Fibroblast of lung (primary cell): ENCODE measurements at places on chromosomes 5 and 9. TPM values are rescaled to one million over a fixed set of nuclear protein-coding genes. Genes with fewer than 3 reads are reported as not detected.

DNA sequence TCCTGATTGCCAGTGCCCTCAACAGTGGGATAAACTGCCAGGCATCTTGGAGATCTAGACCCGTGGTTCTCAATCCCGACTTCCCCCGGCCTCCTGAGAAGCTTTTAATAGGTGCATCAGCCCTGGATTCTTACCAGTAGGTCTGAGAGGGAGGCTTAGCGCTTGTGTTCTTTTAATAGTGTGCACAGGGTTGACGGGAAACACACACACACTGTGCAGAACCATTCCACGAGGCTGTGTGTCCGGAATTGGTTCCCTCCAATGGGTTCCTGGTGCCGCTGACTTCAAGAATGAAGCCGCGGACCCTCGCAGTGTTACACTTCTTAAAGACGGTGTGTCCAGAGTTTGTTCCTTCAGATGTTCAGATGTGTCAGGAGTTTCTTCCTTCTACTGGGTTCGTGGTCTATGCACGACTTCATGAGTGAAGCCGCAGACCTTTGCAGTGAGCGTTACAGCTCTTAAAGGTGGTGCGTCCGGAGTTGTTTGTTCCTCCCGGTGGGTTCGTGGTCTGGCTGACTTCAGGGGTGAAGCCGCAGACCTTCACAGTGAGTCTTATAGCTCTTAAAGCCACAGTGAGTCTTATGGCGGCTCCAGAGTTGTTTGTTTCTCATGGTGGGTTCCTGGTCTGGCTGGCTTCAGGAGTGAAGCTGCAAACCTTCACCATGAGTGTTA, 46.6 kb upstream of the PRSS3 start:
- H3K4me3 ChIP-seq, result no peak overlapping the region
- peaks cover 3% of the 10 kb centered on the region for H3K27me3 ChIP-seq
- H3K27ac ChIP-seq, result no peak overlapping the region
- no peaks in the 10 kb centered on the region for H3K4me1 ChIP-seq
- no peak for DNase-seq

- H3K36me3 ChIP-seq, result no peaks in the 10 kb centered on the region
- no peaks in the 10 kb centered on the region for H3K4me1 ChIP-seq
- H3K27ac ChIP-seq, result no peak overlapping the region
- DNase-seq, result no peak
- no peak overlapping the region for H3K4me3 ChIP-seq
- no peaks in the 10 kb centered on the region for H3K27me3 ChIP-seq
Observed at GRCh38 chr9:4812858-4813257, 20.1 kb downstream of the RCL1 start.

Gene KCNN2
- total RNA-seq, result 0.50 TPM in 1 of 2 replicates, not detected in the other

Gene PTBP3
- total RNA-seq, result 16.7 and 17.2 TPM in 2 replicates

DNA sequence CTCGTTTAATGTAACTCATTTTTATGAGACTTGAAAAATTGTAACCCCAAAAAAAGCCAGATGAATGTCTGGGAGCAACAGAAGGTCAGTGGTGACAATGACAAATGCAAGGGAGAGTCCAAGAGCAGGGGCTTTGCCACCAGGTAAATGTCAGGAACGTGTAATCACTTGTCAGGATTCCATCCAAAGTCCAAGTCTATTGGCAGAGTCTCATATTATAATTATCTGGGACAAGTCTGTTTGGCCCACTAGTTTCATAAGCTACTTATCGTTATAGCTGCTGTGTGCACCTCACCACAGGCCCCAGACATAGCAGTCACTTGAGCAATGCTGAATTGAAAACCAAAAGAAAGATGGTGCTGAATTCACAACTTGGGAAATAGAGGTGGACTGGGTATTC, 180.8 kb downstream of the DNAH5 start:
- H3K36me3 ChIP-seq, result no peaks in the 10 kb centered on the region
- no peaks in the 10 kb centered on the region for H3K4me1 ChIP-seq

Gene PRRX2
- 4.6 and 11.7 TPM in 2 replicates for total RNA-seq

Gene SLC34A3
- total RNA-seq, result not detected in 2 replicates

DNA sequence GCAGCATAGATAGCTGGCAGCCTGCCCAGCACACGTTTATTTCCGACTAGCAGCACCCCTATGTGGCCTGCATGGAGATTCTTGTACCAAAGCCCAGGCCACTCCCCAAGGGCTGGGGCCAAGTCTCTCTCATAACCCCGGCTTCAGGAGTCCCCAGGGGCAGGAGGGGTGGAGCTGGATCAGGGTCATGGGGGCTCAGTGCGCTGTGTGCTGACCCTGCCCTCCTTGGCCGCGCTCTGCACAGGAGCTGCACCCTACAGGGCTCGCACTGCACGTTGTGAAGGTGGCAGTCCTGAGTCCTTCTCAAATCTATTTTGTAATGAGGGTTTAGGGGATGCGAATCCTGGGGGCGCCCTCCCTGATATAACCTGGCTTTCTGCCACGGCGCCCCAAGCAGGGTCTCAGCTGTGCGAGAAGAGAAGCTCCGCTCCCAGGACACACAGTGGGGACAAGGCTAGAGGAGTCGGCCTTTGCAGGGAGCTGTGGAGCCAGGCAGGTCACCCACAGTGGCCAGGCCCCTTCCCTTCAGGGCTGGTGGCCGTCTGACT, 28.6 kb downstream of the NKD2 start:
- no peak overlapping the region for H3K27ac ChIP-seq
- no peaks in the 10 kb centered on the region for H3K27me3 ChIP-seq
- no peaks in the 10 kb centered on the region for H3K4me1 ChIP-seq
- DNase-seq, result no peak

DNA sequence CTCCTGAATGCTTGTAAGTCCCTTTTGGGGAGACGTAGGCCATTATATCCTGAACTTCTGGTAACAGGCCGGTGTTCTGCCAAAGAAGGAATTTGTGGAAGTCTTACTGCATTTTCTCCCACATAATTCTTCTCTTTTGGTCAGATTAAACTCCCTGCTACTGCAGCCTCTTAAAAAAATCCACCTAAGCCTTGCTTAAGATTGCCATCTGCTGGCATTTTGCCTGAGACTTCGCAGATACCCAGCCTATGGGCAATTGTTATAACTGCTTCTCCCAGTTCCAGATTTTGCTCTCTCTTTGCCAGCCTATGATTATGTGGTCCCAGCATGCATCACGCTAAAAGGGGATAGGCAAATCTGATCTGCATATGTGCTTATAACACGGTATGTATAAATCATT, 391.6 kb upstream of the CHD1 start:
- H3K4me3 ChIP-seq, result no peak overlapping the region
- H3K27me3 ChIP-seq, result no peaks in the 10 kb centered on the region
- no peak for DNase-seq
- no peaks in the 10 kb centered on the region for H3K36me3 ChIP-seq
- H3K27ac ChIP-seq, result no peak overlapping the region

GRCh38 chr5:52523701-52524100, 264.0 kb upstream of the ITGA1 start:
- no peaks in the 10 kb centered on the region for H3K27me3 ChIP-seq
- no peaks in the 10 kb centered on the region for H3K36me3 ChIP-seq
- DNase-seq, result no peak
- H3K4me1 ChIP-seq, result no peaks in the 10 kb centered on the region
- H3K4me3 ChIP-seq, result no peak overlapping the region

DNA sequence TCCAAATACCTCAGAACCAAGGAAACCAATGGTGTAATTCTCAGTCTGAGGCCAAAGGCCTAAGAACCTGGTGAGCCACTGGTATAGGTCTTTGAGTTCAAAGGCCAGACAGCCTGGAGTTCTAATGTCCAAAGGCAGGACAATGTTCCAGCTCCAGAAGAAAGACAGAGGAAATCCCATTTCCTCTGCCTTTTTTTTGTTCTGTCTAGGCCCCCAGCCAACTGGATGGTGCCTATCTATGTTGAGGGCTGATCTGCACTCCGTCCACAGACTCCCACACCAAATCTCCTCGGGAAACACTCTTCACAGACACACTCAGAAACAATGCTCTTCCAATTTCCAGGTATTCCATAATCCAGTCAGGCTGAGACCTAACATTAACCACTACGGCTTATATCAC, 30.1 kb downstream of the FNIP1 start:
- H3K4me1 ChIP-seq, result no peaks in the 10 kb centered on the region
- no peak overlapping the region for H3K4me3 ChIP-seq
- no peaks in the 10 kb centered on the region for H3K27me3 ChIP-seq
- DNase-seq, result no peak

- peak overlapping the region; percentile 6 for H3K27ac ChIP-seq
- peak; percentile 97 for DNase-seq
- H3K27me3 ChIP-seq, result no peaks in the 10 kb centered on the region
- no peak overlapping the region for H3K4me3 ChIP-seq
Observed at GRCh38 chr9:22237497-22238363, 208.9 kb upstream of the DMRTA1 start.

Gene ABO
- total RNA-seq, result not detected in 2 replicates

- H3K4me3 ChIP-seq, result peak overlapping the region; percentile 86
- peak overlapping the region; percentile 69 for H3K27ac ChIP-seq
- H3K36me3 ChIP-seq, result no peaks in the 10 kb centered on the region
- H3K4me1 ChIP-seq, result peaks cover 2% of the 10 kb centered on the region
- peak; percentile 65 for DNase-seq
Observed at GRCh38 chr9:134065612-134066419, 2.0 kb downstream of the BRD3 start.

DNA sequence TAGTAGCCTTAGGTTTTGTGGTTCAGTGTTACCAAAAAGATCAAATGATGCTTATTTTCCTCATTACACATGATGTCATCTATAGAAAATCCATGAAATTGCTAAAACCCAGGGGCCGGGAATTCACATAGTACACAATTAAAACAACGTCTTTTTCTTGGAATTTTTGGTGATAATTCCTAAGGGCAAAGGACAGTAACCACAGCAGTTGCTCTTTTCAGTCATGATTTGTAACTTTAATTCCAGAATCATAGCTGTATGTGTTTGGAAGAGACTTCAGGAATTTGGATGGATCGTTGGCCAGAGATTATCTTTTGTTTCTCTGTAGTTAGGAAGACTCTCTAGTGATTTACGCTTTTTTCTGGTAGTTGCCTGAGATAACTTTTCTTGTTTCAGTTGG, 748.7 kb downstream of the TLE4 start:
- DNase-seq, result peak; percentile 72
- H3K36me3 ChIP-seq, result no peaks in the 10 kb centered on the region
- H3K27me3 ChIP-seq, result no peaks in the 10 kb centered on the region
- no peaks in the 10 kb centered on the region for H3K4me1 ChIP-seq

GRCh38 chr5:169943026-169943425, 37.3 kb downstream of the INSYN2B start:
- no peak overlapping the region for H3K27ac ChIP-seq
- no peaks in the 10 kb centered on the region for H3K27me3 ChIP-seq
- H3K4me1 ChIP-seq, result peaks cover 8% of the 10 kb centered on the region
- H3K4me3 ChIP-seq, result no peak overlapping the region
- DNase-seq, result peak; percentile 34

- no peaks in the 10 kb centered on the region for H3K27me3 ChIP-seq
- H3K36me3 ChIP-seq, result no peaks in the 10 kb centered on the region
- H3K27ac ChIP-seq, result no peak overlapping the region
Observed at GRCh38 chr9:117276444-117276843, 138.4 kb downstream of the ASTN2 start.

Gene SLC36A2
- total RNA-seq, result not detected in 2 replicates

- H3K36me3 ChIP-seq, result no peaks in the 10 kb centered on the region
- H3K27me3 ChIP-seq, result no peaks in the 10 kb centered on the region
- H3K4me1 ChIP-seq, result no peaks in the 10 kb centered on the region
- H3K4me3 ChIP-seq, result no peak overlapping the region
- H3K27ac ChIP-seq, result no peak overlapping the region
- no peak for DNase-seq
Observed at GRCh38 chr5:64457846-64458245, 48.0 kb upstream of the RGS7BP start.

- H3K4me1 ChIP-seq, result no peaks in the 10 kb centered on the region
- no peak for DNase-seq
- H3K36me3 ChIP-seq, result no peaks in the 10 kb centered on the region
- H3K27ac ChIP-seq, result no peak overlapping the region
- no peak overlapping the region for H3K4me3 ChIP-seq
- no peaks in the 10 kb centered on the region for H3K27me3 ChIP-seq
Observed at GRCh38 chr5:133140311-133140710, 88.5 kb downstream of the HSPA4 start.

Gene CYLC2
- total RNA-seq, result not detected in 2 replicates

Gene OBP2B
- not detected in 2 replicates for total RNA-seq

GRCh38 chr9:81499021-81499454, 190.3 kb downstream of the TLE1 start:
- no peaks in the 10 kb centered on the region for H3K27me3 ChIP-seq
- H3K36me3 ChIP-seq, result no peaks in the 10 kb centered on the region
- peak; percentile 80 for DNase-seq
- no peak overlapping the region for H3K27ac ChIP-seq

Gene LRRC70
- 0.51 and 1.3 TPM in 2 replicates for total RNA-seq

GRCh38 chr5:52777186-52777585, 10.5 kb upstream of the ITGA1 start:
- H3K36me3 ChIP-seq, result no peaks in the 10 kb centered on the region
- no peak overlapping the region for H3K4me3 ChIP-seq
- H3K27me3 ChIP-seq, result no peaks in the 10 kb centered on the region
- H3K4me1 ChIP-seq, result no peaks in the 10 kb centered on the region
- no peak overlapping the region for H3K27ac ChIP-seq

Gene ARHGEF28
- total RNA-seq, result 10.3 and 34.3 TPM in 2 replicates

Gene SYK
- total RNA-seq, result not detected in 2 replicates

DNA sequence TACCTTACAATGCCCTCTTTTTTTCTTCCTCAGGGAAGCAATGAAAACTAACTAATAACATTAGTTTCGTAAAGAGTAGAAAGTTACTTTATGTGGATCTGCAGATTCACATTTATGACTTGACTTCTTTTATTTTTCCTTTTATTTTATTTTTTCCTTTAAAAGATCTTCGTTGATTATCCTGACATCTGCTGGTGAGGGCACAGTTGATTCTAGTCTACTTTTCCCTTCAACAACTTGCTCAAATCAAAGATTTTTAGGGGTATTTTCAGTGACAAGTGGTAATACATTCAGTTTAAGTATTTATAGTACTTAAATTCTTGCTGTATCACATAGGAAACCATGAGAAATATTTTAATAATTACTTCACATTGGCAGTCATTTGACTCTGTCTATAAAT, 4.9 kb downstream of the EDIL3 start:
- peak; percentile 54 for DNase-seq
- no peaks in the 10 kb centered on the region for H3K4me1 ChIP-seq
- no peaks in the 10 kb centered on the region for H3K36me3 ChIP-seq
- no peak overlapping the region for H3K27ac ChIP-seq
- peaks cover 3% of the 10 kb centered on the region for H3K27me3 ChIP-seq
- H3K4me3 ChIP-seq, result no peak overlapping the region

Gene PRR7
- 2.1 and 2.3 TPM in 2 replicates for total RNA-seq

Gene SOWAHA
- total RNA-seq, result 0.17 and 0.26 TPM in 2 replicates

Gene PCDHGA9
- total RNA-seq, result 2.6 and 4.8 TPM in 2 replicates
